ENCODE measurements at places on chromosomes 4 and X.

DNA sequence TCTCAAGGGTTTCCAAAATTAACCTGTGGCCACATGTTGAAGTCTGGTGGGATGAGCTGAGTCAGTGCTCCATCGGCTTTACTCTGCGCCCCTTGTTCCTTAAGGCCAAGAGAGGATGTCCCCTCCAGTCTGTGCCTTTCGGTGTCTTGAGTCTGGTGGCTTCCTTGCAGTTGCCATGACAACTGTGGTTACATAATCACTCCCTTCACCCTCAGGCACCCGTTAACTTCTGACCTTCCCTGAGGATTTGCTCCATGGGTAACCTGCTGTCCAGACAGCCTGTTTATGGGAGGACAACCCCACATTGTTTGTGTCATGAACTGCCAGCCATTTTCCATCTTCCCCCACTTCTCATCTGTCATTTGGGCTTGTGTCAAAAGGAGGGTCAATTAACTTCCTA is 401.1 kb upstream of the LCORL start:
- no peak for DNase-seq

- DNase-seq = no peak
Measured at GRCh38 chr4:170030121-170030520, 3.9 kb upstream of the MFAP3L start.

- no peak for DNase-seq
Measured at GRCh38 chr4:66284991-66285451, 614.7 kb upstream of the EPHA5 start.

GRCh38 chrX:110172215-110172614 is 145.7 kb downstream of the AMMECR1 start:
- DNase-seq = no peak

DNA sequence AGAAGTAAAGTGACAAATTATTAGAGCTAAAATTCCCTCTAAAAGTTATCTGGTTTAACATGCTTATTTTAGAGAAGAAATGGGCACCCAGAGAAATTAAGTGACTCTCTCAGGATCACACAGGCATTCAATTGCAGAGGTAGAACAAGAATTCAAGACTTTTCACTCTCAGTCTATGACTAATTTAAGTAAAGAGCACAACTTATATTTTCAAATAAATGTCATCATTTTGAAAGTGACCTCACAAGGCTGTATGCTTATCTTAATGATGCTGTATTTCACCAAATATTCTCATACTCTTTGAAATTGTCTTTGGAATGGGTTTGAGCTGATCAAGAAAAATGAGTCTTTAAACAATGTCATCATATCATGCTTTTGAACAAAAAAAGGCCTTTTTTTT is 15.3 kb downstream of the GPR174 start:
- DNase-seq = no peak

GRCh38 chr4:28879178-28879577 is 1841.0 kb upstream of the PCDH7 start:
- DNase-seq = no peak

- DNase-seq = no peak
Measured at GRCh38 chrX:98717970-98718369, 1692.1 kb downstream of the PCDH19 start.

GRCh38 chr4:40206426-40206825 is 9.6 kb downstream of the RHOH start:
- no peak for DNase-seq

- DNase-seq = no peak
Measured at GRCh38 chr4:11700751-11701226, 272.1 kb upstream of the HS3ST1 start.

DNA sequence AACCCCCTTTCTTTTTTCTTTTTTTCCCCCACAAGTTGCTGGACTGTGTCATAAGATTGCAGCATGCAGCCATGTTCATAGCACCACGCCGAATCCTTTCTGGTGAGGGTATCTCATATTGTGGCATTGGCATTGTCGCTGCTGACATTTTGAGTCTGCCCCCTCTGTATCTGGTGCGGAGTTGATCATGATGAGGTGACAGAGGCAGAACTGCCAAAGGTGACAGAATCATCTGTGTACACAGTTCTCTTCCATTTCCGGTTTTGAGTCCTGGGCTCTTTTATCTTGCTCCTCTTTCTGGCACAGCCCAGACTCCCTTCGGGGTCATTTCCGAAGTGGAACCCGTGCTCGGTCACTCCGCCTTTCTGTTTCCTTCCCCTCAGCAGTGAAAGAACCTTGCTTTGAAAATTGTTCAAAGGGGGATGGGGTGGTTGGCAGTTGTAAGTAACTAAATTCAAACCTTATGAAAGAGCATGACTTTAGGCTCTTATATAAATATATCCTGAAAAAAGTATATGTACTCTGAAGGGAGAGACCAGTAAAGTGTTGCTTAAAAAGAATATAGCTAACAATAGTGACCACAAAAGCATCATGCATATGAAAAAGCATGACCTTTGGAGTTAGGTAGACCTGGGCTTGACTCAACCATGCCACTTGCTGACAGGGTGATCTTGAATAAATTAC is 55.0 kb upstream of the BMP2K start:
- DNase-seq = peak; percentile 39

DNA sequence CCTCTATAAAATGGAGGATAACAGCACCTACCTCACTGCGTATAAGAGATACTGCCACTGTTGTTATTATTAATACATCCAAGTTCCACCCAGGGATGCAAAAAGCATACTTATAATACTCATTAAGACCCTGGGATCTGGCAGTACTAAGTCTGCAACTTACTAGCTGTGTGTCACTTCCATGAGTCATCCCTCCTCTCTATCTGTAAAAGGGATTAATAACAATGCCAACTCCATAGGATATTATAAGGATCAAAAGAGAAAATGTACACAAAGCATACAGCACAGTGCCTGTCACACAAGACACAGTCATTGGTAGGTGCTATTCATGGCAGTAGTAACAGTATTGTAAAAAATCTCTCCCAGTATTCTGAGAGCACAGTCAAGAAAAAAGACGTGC is 216.7 kb downstream of the HS6ST2 start:
- DNase-seq = no peak

DNA sequence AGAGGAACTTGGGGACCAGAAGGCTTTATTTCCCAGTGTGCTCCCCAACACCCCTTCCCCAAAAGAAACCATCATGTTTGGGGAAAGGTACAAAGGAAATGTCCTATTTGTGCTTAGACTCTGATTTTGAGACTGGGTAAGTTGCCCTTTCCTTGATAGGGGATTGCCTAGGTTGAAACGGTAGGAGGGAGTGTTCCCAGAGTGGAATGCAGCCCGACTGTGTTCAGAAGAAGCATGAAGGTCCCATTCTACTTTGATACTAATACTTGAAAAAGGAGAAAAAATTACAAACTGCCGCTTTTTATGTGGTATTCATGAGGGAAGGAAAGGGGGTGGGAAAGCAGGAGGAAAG is 32.4 kb upstream of the TMEM131L start:
- DNase-seq = no peak

GRCh38 chrX:122248681-122249080 is 935.4 kb upstream of the GRIA3 start:
- DNase-seq = no peak

GRCh38 chr4:107825072-107825824 is 516 bp downstream of the SGMS2 start:
- no peak for DNase-seq

GRCh38 chr4:153471698-153472093 is 5.5 kb downstream of the TMEM131L start:
- DNase-seq = peak; percentile 30

All from stimulated activated naive CD4-positive, alpha-beta T cell (primary cell).